Smooth muscle cell of the pulmonary artery (primary cell): ENCODE measurements at places on chromosomes 7 and 10. TPM values are rescaled to one million over a fixed set of nuclear protein-coding genes. Genes with fewer than 3 reads are reported as not detected.

Gene CFTR
- total RNA-seq, result not detected in 2 replicates

Gene GPR85
- 0.39 and 1.3 TPM in 2 replicates for total RNA-seq

Gene FBXO24
- total RNA-seq, result 0.13 and 0.20 TPM in 2 replicates

Gene ZNF138
- 2.2 and 2.3 TPM in 2 replicates for total RNA-seq

Gene AMZ1
- total RNA-seq, result 0.50 and 1.2 TPM in 2 replicates

Gene URGCP
- total RNA-seq, result 29.5 and 35.7 TPM in 2 replicates

Gene MMD2
- total RNA-seq, result not detected in 2 replicates

Gene PGAM2
- 0.52 and 3.3 TPM in 2 replicates for total RNA-seq

Gene BICC1
- total RNA-seq, result 78.2 and 124 TPM in 2 replicates

Gene SPDYE8
- total RNA-seq, result not detected in 2 replicates

Gene PTTG1IP2
- total RNA-seq, result not detected in 2 replicates

Gene SLC39A12
- total RNA-seq, result not detected in 2 replicates

Gene ANKIB1
- 63.7 and 65.0 TPM in 2 replicates for total RNA-seq

Gene EPO
- not detected in 2 replicates for total RNA-seq

Gene HYCC1
- total RNA-seq, result 106 and 170 TPM in 2 replicates

Gene NOS3
- 0.17 and 0.33 TPM in 2 replicates for total RNA-seq

Gene NME8
- not detected in 2 replicates for total RNA-seq

Gene CXCL12
- 101 and 348 TPM in 2 replicates for total RNA-seq

Gene TAC1
- total RNA-seq, result 0.07 TPM in 1 of 2 replicates, not detected in the other

Gene CLDN15
- 3.1 and 4.3 TPM in 2 replicates for total RNA-seq

Gene CYP3A7
- total RNA-seq, result not detected in 2 replicates

Gene ADRB1
- not detected in 2 replicates for total RNA-seq

Gene CPA2
- not detected in 2 replicates for total RNA-seq

Gene MMRN2
- total RNA-seq, result 6.2 and 6.3 TPM in 2 replicates

Gene STEAP1B
- total RNA-seq, result 13.3 and 23.4 TPM in 2 replicates

Gene CTAGE4
- total RNA-seq, result 0.36 and 0.91 TPM in 2 replicates

Gene TACC2
- 5.7 and 8.8 TPM in 2 replicates for total RNA-seq

Gene FAM25C
- not detected in 2 replicates for total RNA-seq

Gene CYCS
- 34.7 and 43.6 TPM in 2 replicates for total RNA-seq

Gene C10orf105
- under 0.01 TPM in 1 of 2 replicates, not detected in the other for total RNA-seq

Gene PPP1R3C
- total RNA-seq, result 195 and 201 TPM in 2 replicates

Gene PIK3AP1
- total RNA-seq, result 0.13 TPM in 1 of 2 replicates, not detected in the other

Gene SFXN3
- 97.7 and 107 TPM in 2 replicates for total RNA-seq

Gene CUZD1
- total RNA-seq, result 0.30 and 0.52 TPM in 2 replicates

Gene ITPRIP
- total RNA-seq, result 19.2 and 26.0 TPM in 2 replicates

Gene HACD1
- total RNA-seq, result 12.2 and 50.0 TPM in 2 replicates

Gene TAS2R5
- total RNA-seq, result 1.6 and 2.1 TPM in 2 replicates

Gene CYP2C19
- total RNA-seq, result not detected in 2 replicates

Gene ZDHHC6
- 24.2 and 31.9 TPM in 2 replicates for total RNA-seq

Gene AGR2
- not detected in 2 replicates for total RNA-seq

Gene CPN1
- not detected in 2 replicates for total RNA-seq

Gene LGI1
- total RNA-seq, result 0.13 TPM in 1 of 2 replicates, not detected in the other

Gene ANKRD22
- 0.07 TPM in 1 of 2 replicates, not detected in the other for total RNA-seq

Gene PDZD7
- 2.8 and 5.5 TPM in 2 replicates for total RNA-seq

Gene MAP3K8
- 12.3 and 17.3 TPM in 2 replicates for total RNA-seq
